ENCODE measurements at places on chromosomes 3 and 15.

GRCh38 chr3:8984526-8984925 is 21.3 kb upstream of the RAD18 start:
- no peak for DNase-seq

- DNase-seq: no peak
These were observed 2.9 kb downstream of the IFT57 start for GRCh38 chr3:108219336-108219735.

DNA sequence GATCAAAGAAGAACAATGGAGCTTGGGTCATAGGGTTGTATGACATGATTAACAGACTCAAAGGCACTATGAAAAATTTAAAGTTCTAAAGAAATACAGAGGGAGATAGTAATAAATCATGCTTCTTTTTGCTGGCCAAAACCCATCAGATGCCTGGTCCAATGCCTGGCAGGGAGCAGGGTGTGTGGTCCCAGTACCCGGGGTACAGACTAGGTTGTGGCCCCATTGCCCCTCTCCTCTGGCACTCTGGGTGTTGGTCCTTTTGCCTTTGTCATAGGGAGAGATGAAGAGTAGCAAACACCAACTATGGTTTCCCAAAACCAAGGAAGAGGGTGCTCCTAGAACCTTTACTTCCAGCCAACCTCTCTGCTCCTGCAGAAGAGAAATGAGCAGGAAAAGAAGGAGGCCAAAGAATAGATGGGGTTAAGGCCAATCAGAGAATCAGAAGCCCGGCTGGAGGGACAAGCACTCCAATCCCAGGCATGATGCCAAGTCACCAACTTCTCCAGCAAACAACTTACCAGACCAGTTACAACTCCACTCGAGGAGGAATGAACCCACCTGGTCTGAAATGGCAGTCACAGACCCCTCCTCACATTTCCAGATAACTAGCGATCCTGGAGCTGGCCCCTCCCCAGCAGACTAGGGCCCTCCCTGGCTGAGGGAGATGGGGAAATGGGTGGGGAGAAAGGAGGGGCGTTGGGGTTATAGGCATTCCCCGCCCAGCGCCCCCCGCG is 1.8 kb downstream of the IGDCC3 start:
- DNase-seq: no peak

GRCh38 chr3:112134335-112135124 is 1.5 kb upstream of the GCSAM start:
- no peak for DNase-seq

- DNase-seq: no peak
These were observed 7.4 kb downstream of the CCDC174 start for GRCh38 chr3:14658978-14659377.

DNA sequence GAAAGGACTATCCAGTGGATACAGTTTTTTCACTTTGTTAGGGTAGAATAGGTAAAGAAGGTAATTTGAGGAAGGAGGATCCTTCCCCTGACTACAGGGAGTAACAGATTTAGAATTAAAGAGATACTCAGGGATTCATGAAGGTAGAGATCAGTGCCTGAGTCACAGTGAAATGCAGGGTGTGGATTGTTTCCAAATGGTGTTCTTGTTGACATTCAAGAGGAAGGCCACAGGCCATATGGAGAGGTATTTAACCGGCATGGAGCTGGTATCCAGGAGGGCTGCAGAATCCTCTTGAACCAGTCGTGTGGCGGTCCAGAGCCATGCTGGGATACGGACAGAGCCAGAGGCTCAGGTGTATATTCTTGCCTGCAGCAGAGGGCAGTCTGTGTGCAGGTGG is 28.2 kb downstream of the GYG1 start:
- DNase-seq: no peak

GRCh38 chr15:46892621-46893160 is 824.6 kb upstream of the SEMA6D start:
- DNase-seq: no peak

All from GOT3 (cell line).